ENCODE measurements at places on chromosomes 11 and 22.
A peak's percentile ranks its signal among the peaks of the same experiment; 100 is the strongest.

DNA sequence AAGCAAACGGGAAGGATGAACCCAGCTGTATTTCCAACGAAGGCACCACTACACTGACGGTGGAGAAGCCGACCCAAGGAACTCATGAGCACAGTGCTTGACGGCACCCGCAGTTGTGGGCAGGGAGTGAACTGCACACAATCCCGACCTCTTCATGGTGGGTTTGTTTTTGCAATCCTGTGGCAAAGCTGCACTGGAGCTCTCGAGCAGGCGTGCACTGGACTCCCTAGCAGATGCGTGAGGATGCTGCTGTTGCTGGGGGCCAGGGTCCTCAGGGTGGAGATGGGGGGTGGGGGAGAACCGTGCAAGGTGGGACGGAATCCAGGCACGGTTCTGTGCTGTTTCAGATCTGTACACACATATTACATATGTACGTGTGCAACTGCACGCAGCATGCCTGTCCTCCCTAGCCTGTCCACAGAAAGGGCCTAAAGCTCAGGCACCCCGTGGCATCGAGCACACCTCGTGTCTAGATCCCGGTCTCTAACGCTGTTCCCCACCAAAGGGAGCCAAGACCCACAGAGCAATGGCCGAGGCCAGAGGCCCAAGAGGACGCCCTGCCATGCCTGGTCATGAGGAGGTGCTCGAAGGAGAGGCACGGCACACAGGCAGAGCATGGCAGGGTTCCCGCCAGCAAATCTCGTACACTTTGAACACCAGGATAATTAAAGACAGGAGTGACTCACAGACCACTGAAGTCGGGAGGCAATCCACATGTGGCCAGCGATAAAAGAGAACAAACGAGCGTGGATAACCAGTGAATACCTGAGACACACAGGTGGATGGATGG, 17.6 kb downstream of the ALG12 start:
- no peak for DNase-seq

- no peak for DNase-seq
Measured at GRCh38 chr22:49011769-49012648, 815.7 kb downstream of the BRD1 start.

DNA sequence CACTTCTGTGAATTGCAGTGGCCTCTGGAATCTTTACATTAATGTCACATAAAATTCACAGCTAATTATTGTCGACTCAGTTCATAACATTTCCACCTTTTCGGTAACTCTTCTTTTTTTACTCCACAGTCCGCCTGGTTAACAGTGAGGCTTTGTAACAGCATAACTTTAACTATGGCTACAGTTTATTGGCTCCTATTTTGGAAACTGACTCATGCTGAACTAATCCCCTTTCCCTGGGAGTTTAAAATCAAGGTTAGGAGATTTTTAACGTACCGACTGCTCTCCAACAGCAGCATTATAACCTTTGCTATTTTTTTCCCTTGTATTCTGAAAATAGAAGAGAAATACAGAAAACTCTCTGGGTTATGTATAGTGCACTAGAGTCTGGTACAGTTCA, 3.2 kb upstream of the POGLUT3 start:
- no peak for DNase-seq

- no peak for DNase-seq
Measured at GRCh38 chr11:134552749-134553148, 140.7 kb upstream of the B3GAT1 start.

DNA sequence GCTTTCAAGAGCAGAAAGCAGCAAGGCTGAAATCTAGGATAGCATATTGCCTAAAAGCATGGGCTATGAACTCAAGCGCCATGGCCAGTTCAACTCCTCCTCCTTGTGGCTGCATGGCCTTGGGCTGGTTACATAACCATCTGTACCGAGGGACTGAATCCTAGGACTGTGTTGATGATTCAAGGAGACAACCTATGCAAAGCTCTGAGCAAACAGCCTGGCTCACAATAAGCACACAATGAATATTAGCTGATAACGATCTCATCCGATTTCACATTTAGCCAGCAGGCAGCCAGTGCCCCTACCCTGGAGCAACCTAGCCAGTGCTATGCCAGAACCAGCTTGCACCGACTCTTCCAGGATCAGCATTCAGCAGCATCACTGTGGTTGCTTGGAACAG, 698.4 kb downstream of the TBC1D22A start:
- DNase-seq, result no peak

- DNase-seq, result no peak
Measured at GRCh38 chr11:47570651-47571356, 5.4 kb downstream of the PTPMT1 start.

DNA sequence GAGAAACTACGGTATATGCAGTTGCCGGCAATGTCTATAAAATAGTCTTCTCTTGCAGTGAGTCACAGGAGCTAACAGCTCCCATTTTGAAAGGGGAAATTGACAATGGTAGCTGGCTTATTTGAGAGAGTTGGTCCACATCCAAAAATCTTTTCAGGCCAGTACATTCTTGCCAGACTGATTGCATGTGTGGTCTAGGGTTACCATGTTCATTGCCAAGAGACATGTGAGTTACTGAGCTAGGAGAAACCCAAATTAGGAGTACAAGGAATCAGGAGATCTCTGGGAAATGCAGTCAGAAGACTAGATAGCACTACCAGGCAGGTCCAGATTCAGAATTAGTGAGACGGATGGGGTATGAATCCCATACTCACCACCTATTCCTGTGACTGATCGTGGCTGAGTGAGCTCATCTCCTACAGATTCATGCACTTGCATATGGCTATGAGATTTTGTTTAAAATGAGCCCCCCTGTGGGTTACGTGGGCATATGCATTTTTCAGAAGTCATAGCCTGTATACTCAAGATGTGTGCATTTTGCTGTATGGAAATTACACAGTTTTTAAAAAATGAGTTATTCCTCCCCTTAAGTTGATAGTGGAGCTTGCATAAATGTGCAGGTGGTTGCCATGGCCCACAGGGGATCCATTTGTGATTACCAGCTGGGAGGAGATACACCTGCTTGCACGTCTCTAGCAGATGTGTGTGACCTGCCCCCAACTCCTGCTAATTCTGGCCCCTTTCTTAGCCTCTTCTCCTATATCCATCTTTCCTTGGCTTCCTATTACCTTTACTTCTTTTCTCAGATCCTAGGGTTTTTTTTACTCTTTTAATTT, 102.7 kb downstream of the COMMD9 start:
- peak; percentile 62 for DNase-seq

- peak; percentile 14 for DNase-seq
Measured at GRCh38 chr11:80163011-80163410, 722.2 kb upstream of the TENM4 start.

- no peak for DNase-seq
Measured at GRCh38 chr11:6404342-6405051, 14.2 kb downstream of the SMPD1 start.

- no peak for DNase-seq
Measured at GRCh38 chr22:49234459-49234858, 593.2 kb downstream of the BRD1 start.

DNA sequence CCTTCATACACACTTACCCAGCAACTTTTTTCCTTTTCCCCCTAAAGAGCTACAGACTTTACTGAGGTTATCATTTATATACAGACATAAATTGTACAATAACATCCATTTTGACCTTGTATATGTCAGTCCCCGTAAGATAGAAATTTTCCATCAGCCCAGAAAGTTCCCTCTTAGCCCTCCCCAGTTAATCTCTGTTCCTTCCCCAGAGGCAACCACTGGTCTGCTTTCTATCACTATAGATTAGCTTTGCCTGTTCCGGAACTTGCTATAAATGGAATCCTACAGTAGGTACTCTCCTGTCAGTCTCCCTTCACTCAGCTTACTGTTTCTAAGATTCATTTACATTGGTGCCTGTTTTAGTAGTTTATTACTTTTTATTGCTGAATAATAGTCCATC, 54.9 kb downstream of the TSPAN18 start:
- no peak for DNase-seq

DNA sequence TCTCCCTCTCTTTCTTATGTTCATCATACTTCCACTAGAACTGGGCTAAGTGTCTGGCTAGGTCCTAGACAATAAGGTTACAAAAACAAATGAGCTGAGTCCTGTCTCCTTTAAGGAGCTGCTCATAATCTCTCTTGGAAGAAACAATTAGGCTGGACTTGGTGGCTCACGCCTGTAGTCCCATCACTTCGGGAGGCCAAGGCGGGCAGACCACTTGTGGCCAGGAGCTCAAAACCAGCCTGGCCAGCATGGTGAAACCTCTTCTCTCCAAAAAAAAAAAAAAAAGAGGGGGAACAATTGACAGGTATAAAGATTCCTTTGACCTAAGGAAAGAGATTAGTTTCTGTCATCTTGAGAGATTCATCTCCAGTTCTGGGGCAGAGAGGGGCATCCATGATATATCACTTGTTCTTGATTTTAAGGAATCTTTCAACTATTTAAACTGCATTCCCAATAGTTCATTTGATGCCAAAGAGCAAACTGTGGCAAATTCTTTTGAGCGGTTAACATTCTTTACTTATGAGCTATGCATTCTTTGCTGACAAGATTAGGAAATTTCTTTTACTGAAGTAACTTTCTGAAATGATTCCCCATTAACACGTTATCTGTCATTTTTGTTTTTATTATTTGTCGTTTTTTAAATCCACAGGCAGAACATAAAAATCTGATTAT, 125.5 kb downstream of the C11orf87 start:
- DNase-seq, result no peak

GRCh38 chr11:68269414-68270081, 2.2 kb downstream of the C11orf24 start:
- DNase-seq, result no peak

GRCh38 chr11:44566952-44567875, 1.8 kb downstream of the CD82 start:
- no peak for DNase-seq

DNA sequence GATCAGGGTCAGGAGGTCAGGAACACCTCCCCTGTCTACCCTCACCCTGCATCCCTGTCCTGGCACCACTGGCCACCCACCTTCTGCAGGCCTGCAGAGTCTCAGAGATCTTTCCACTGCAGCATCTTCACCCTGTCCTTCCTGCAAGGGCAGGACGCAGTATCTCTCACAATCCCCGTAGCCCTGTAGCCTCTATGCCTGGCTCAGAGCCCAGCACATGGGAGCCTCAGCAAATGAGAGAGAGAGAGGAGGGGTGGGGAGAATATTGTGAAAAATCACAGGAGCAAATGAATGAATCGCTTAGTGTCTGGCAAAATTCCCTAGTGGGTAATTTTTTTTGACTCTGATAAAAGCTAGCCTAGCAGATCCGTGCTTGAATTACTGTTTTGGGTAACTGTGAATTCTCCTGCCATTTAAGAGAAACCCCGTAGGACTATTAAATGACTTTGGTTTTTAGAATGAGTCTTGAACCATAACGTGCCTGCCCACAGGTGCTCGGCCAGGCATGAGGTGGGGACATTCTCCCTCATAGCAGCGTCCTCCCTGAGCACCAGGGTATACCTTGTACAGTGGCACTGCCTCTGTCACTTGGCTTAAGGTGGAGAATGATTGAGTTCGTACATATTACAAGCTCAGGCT, 91.5 kb downstream of the MORC2 start:
- no peak for DNase-seq

DNA sequence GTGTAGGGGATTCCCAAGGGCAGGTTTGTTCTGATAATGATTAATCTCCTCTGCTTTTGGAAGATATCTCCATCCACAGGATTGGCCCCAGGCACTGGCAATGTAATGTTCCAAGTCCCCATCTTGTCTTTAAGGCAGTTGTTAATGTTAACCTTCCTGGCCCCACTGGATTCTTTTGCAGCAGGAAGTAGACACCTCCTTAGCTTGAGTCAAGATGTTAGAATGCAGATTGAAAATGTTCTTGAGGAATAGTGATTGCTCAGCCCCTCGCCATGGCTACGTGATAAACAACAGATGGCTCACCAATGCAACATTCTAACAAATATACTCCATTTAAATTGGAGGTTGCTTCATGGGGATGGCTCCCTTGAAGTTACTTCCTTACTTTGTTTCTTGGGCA, 7.3 kb downstream of the HEPHL1 start:
- DNase-seq, result peak; percentile 83

- no peak for DNase-seq
Measured at GRCh38 chr22:18056161-18056666, 21.6 kb upstream of the PEX26 start.

- DNase-seq, result no peak
Measured at GRCh38 chr11:89503422-89503821, 12.2 kb upstream of the NOX4 start.

All from epithelial cell of prostate (primary cell).